Stimulated activated CD4-positive, alpha-beta T cell treated with anti-CD3 and anti-CD28 coated beads, Interleukin-15, amount 100 ng/mL, for 1 hour (primary cell): ENCODE measurements at places on chromosomes 4 and X.
A peak's percentile ranks its signal among the peaks of the same experiment; 100 is the strongest.

- no peak for DNase-seq
Observed at GRCh38 chr4:39096847-39097246, 34.8 kb downstream of the KLHL5 start.

DNA sequence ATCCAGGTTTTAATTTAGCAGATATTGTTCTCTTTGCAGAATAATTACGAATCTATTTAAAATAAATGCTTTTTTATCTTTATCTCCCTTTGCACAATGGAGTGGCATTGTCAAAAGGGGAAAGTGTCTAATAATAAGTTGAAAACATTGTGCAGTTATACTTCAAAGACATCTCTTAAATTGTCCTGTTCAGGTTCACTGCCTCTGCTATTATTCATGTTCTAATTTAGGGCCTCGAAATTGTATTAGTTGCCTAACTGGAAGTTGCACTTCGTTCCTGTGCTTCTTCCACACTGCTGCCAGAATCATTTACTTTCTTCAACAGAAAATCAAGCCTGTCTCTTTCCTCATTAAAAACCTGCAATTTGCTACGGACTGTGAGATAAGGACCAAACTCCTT lies 150.5 kb upstream of the SPRY1 start:
- DNase-seq: no peak

DNA sequence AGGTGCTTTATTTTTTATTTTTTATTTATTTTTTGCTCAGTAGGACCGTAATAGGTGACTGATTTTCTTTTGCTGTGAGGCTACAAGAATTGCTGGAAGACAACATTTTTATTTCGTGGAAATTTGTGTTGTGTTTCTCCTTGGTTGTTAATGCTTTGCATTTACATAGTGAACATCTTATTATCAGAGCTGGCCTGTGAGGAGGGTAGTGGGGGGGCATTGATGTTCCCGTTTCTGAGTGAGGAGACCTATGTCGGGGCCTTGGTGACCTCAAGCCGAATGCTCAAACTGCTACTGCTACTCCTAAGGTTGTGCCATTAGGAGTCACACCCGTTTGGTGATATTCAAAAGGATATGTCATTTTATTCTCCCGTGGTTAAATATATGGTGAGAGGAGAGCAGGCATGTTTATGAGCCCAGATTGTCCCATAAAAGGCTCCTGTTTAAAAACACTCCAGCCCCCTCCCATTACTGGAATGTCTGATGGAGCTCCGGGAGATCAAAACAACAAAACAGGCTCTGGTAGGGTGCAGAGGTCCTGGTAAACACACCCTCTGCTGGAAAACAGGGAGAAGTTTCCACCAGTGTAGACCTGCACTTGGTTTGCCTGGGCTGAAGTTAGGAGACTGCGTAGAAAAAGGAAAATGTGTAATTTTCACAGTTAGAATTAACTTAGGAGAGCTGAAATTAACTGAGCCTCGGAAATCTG lies 5.6 kb downstream of the PDGFRA start:
- DNase-seq: no peak

DNA sequence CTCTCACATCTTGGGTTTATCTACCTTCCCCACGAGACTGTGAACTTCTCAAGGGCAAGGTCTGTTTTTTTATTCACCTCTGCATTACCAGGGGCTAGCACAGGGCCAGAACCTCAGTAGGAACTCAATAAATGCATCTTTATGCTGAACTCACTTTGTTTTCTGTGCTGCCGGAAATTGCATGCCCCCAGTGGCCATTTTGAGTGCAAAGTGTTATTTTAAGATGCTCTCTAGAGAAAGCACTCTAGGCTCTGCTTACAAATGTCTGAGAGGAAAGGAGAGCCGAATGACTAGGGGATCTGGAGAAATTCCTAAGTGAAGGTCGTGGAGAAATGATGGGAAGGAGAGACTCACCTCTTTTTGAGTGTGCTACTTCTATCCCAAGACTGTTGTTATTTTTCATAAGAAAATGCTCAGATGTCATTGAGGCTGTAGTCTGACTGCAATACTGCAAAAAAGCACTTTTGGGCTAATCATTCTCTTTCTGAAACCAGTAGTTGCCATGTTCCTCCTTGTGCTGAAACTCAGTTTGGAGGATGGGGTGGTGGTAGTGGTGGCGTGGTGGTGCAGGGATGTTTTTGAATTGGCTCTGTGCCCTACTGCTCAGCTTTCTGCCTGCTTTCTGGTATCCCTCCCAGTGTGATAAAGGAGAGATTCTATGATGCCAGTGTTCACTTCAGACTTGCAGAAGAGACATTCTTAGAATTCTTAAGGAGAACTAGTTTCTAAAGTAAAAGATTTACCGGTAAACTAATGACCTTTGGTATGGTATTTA lies 41.3 kb downstream of the DOCK11 start:
- peak; percentile 23 for DNase-seq

DNA sequence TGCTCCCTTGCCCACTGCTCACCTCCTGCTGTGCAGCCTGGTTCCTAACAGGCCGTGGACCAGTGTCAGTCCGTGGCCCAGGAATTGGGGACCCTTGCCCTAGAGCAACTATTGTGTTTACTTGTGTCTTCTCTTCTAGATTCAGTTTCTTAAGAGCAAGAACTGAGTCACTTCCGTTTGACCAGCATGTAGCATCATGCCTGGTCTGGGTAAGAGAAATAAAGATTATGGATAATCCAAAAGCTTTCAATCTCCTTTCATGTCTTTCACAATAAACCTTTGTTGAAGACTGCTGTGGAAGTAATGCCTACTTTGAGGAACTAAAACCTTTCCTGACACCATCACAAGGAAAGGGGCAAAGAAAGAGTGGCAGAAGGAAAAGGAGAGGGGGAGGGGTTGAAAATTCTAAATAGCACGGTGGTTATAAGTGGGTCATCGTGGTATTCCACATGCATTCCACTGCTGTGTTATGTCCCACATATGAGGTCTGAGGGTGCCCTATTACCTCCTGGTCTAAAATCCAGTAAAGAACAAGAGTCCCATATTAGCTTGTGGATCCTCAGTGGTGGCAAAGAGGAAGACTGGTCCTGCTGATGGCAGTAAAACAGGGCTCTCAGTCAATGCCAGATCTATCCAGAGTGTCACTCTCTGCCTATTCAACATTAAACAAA lies 133.4 kb downstream of the RASL11B start:
- no peak for DNase-seq

GRCh38 chr4:113006632-113007031 lies 42.8 kb upstream of the ANK2 start:
- no peak for DNase-seq

GRCh38 chr4:175325230-175325629 lies 407.1 kb downstream of the ADAM29 start:
- DNase-seq: no peak

DNA sequence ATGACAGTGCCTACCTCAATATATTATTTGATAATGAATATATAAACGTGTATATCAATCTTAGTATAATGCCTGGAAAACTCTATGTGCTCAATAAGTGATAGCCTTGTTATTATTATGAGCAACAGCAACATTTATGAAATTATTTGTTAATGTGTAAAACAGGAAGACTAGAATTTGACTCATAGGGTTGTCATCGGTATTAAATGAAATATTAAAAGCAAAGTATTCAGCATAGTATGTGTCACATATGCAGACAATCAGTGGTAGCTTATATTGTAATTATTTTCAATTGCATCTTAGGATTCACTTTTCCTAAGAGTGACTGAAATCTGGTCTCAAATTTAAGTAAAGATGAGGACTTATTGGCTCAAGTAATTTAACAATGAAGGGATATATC lies 24.6 kb downstream of the SPANXD start:
- no peak for DNase-seq

- DNase-seq: no peak
Observed at GRCh38 chr4:130545596-130545995, 1449.6 kb downstream of the C4orf33 start.

- DNase-seq: no peak
Observed at GRCh38 chr4:168736860-168737805, 240.3 kb downstream of the PALLD start.

DNA sequence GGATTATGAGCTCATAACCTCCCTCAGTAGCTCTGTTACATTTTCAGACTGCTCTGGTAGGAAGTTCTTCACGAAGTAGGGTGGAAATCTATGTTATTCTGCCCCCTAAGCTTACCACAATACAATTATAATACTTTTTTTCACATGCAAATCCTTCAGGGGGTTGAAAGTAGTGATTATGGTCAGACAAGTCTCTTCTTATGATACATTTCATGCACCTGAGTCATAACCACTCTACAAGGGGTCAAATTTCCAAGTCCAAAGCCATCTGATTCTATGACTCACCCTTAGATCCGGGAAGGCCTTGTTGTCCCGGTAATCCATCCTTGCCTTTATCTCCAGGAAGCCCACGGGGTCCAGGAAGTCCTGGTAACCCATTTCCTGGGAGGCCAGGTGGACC lies 95.2 kb downstream of the ATG4A start:
- no peak for DNase-seq

DNA sequence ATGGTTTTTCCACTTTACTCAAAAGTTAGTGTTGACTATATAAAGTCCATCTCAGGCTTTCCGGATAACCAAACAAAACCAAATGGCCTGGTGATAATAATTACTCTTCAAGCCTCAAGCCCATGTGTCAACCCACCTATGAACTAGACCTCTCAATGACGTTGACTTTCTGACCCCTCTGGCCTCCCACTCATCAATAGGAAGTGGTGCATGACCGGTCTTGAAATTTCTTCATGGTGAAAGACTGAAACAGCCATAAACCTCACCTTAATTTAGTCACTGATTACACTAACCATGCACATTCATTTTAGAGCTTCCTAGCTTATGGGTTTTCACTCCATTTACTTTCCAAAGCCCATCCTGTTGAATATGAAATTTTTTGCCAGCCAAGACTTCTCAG lies 276.0 kb downstream of the KLHL13 start:
- no peak for DNase-seq

DNA sequence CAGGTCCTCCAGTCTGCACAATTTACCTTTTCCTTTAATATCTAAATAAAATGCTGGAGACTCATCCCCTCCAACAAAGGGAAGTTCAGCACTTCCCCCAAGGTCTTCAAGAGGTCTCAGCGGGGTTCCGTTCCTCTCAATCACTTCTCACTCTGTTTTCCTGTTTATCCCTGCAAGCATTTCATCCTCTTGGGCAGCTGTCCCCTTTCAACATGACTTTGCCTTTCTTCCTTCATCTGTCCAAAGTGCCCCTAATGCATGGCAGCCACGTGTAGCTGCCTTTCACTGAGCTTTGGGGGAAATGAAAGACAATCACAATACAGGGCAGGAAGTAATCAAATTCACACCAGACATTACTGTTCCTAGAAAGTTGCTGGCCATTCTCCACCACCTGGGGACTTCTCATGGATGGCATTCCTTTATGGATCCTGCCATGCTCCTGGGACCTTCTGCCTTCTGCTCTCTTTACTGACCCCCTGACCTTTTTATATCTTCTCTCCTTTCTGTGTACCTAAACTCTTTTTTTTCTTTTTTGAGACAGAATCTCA lies 79.7 kb upstream of the USP9X start:
- no peak for DNase-seq

DNA sequence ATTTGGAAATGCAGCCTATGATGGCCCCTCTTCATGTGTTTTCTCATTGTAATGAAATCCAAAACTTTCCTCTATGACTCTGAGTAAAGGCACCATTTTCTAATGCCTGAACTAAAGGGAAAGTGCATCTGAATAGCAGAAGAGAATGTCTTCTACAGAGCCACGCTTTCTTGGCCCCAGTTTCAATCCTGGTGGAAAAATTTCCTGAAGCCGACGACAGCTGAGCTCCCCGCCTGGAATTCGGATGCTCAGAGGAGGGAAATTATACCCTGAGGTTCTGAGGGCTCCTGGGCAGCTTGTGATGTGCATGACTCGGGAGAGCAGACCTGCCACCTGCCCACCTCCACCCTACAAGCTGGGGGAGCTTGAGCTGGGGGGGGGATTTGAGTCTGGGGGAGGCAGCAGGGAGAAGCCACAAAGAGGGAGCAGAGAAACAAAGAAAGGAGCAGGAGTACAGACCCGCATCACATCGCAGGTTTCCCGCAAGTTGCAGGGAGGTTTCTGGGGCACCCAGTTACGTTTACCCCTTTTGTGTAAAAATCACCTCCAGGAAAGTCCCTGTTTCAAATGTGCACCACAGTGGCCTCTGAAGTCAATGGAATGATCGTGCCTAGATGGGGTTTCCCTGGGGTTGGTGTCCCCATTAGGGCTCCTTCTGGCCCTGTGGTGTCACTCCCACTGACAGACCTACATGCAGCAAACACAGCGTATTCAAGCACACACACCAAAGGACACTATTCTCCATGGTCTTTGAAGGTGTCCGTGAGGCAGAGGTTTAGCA lies 145.6 kb upstream of the RBPJ start:
- DNase-seq: no peak

DNA sequence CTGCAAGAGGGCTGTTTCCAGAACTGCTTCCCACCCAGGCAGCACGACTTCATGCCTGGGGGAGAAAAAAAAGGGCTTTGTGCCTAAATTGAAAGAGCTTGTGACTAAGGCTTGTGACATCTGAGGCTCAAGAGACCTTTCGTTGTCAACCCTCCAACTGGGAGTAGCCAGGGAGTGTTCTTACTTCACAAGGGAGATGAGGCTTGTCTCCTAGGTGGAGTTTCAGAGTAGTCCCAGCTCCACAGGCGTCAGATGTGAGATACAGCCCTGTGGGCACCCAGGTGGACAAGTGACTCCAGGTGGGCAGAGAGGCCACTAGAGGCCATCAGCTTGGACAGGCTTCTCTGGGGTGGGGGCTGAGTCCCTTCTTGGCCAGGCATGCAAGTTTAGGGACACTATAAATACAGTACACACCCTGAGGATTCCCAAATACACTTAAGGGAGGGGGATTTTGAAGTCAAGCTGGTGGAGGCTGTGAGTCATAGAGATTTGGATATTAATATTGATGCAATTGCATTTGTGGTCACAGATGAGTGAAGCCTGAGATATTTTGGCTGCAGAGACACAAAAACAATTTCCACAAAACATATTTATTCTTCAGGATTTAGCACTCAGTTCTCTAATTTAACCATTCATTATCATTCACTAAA lies 40.1 kb upstream of the SETD7 start:
- DNase-seq: no peak

DNA sequence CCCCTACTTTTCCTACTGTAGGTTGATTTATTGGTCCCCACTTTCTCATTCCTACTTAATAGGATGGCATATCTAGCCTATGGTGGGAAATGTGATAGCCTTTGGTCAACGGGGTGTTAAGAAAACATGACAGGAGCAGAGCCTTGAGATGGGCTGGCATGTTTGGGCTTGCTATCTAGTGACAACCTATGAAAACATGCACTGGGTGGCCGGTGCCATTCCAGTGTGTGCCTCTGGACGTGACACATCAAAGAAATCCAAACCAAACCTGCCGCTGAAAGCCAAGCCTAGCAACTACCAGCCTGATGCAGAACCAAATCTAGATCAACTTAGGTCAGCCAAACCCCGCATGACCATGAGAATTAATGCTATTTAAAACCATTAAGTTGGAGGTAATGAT lies 317.6 kb downstream of the DMD start:
- no peak for DNase-seq

DNA sequence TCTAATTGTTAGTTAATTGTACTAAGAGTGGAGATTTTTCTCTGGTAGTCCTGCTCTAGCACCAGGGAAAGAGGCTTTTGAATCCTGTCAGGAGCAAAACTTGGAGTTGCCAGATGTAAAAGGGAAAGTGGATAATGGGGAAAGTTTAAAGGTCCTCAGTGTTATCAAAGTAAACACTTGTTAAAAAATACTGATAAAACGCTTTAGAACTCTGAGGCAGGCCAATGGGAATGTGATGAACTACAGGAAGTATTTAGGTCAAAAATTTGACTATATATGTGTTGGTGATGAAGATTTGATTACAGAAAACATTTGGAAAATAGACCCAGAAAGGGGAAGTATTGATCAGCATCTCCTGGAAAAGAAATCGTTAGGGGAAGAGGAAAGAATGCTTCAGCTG lies 32.8 kb downstream of the SERPINA7 start:
- no peak for DNase-seq

- no peak for DNase-seq
Observed at GRCh38 chrX:46179748-46180147, 365.5 kb downstream of the ZNF674 start.
